ENCODE measurements at places on chromosomes 3 and 15. TPM values are rescaled to one million over a fixed set of nuclear protein-coding genes. Genes with fewer than 3 reads are reported as not detected.

DNA sequence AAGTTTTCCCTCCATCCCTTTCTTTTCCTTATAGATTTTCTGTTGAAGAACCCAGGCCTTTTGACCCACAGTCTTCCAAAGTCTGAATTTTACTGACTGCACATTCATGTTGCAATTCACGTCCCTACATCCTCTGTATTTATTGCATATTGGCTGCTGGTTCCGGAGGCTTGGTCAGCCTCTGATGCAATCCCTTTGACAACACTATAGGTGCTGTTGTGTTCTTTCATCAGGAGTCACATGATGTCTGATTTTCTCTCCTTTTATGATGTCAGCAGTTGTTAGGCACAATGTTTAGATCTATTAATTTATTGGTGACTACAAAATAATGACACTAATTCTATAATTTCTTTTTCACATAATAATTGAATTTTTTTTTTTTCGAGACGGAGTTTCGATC, 8.7 kb downstream of the CYP1A1 start:
- DNase-seq = no peak

GRCh38 chr15:101250873-101251829, 697 bp downstream of the CHSY1 start:
- peak; percentile 28 for DNase-seq

GRCh38 chr3:171563298-171563697, 103.1 kb upstream of the TNIK start:
- DNase-seq = no peak

DNA sequence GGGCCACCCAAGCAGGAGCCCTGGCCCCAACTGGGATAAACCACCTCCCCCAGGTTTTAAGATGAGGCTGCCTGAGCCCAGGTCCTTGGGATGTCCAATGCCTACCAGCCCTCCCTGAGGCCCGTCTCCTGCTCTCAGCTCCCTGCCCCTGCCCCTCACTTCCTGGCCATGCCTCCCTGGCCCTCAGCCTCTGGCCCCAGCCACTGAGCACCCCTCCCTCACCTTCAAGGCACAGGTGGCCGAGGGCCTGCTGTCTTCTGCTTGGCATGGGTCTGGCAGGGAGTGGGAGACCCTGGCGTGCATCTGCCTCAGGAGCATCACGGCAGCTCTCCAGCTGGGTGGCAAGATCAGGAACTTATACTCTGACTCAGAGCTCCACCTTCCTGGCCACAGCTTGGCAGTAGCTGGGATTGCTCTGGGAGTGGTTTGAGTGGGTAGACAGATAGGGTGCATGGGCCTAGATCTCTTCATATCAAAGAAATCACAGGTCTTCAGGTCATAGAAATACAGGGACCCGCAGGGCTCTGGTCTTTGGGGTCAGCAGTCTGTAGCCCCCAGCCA, at the start of gene PLA2G4E:
PLA2G4E (minus strand) TSS at position 330 of the 561 bp plus-strand sequence; CDS start at position 318, 12 bp downstream.
- peak; percentile 35 for DNase-seq

The PRRT3 gene
- total RNA-seq = 1.9 TPM

The TTLL13 gene
- total RNA-seq = not detected
